COR-L47 (cell line): ENCODE measurements at places on chromosomes 1 and 21.

DNA sequence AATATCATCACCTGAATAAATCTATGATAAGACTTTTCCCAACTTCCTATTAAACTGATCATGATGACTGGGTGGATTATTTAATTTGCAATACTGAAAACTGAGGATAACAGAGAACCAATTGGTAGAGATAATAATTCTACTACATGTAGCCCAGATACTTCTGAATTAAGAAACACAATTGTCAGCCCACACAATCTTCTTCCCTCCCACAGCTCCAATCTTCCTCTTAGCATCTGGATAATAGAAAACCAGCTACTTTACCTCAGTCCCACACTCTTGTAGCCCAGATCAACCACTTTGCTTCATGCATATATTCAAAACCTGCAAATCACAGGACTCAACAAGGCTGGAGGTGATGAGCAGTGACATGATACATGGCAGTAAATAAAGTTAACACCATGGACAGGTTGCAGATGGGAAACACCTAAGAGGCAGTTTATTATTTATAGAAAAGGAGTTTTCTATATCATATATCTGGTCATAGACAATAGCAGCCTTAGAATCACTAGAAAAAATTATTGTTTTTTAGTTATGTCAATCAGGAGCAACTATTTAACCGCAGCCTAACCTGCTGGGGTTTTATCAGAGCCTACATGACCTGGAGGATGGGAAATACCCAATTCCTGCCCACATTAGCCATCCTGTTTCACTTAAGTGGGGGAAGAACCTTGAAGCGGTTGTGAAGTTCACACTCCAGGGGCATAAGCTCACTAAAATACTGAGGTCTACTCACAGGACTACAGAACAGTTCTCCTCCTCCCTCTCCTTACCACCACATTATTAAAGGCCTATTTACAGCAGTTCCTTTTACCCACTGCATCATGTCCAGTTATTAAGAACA is 16.7 kb downstream of the FRRS1 start:
- no peak for DNase-seq

GRCh38 chr21:38925923-38926322 is 120.2 kb downstream of the ETS2 start:
- DNase-seq, result no peak

- DNase-seq, result no peak
Observed at GRCh38 chr21:42316891-42317290, 1.7 kb upstream of the TFF3 start.

DNA sequence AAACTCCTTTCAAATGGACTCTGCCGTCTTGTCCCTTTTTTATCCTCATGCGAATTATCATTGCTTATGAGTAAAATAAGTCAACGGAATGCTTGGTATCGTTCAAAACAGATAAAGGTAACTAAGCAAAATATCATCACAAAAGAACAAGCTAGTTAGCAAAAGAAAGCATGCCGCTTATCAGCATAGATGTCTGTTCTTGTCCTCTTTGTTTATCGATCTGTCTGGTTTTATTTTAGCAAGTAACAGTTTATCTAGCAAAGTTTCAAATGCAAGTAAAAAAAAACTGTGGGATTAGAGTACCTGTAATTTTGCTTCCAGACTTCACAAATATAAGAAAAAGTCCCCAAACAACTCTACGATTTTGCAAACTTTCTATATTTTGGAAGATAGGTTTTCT is 561.5 kb downstream of the USP25 start:
- DNase-seq, result no peak

DNA sequence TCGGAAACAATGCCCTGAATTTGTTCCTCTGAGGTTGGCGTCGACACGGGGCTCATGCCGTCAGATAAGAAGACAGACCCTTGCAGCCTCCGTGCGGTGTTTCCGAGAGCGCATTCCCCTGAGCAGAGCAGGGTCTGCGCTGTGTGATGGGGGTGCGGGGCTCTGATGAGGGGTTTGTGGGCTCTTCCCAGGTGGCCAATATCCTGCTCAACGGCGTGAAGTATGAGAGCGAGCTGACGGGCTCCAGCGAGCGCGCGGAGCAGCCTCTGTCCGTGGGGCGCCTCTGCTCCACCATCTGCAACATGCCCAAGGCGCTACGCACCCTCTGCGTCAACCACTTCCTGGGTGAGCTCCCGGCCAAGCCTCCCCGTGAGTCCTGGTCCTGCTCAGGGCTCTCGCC is 17.3 kb downstream of the SLC45A1 start:
- no peak for DNase-seq

DNA sequence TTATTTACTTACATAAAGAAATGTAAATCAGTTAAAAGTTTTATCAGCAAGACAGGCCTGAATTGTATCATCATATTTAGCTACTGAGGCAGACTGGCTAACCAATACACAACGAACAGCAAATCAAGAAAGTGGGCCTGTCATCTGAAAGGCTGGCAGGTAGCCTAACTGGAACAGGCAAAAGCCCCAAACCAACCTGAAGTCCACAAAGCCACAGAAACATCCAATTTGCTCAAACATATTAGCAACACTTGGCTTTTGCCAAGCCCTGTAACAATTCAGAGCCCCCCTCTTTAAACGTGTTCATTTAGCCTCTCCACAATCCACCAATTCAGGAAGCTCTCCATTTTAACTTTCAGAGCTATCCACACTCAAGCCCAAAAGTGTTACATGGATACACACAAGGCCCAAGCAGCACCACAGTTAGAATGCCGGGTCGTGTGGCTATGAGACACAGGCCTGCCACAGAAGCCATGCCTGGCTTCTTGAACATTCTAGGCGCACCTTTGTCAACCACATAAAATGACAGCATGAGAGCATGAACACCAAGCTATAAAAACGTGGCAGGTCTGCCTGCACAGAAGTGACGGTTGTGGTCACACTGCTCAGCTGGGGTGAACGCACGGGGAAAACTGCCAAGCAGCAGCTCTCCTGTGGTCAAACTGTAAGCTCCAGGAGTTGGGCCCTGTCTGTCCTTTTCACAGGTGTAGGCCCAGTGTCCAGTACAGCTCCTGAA is 49.3 kb downstream of the CD34 start:
- DNase-seq, result no peak

- no peak for DNase-seq
Observed at GRCh38 chr1:155261493-155261851, 688 bp downstream of the SCAMP3 start.

- DNase-seq, result peak; percentile 97
Observed at GRCh38 chr1:156852418-156852874, 6.5 kb downstream of the INSRR start.

- DNase-seq, result no peak
Observed at GRCh38 chr1:116368241-116368640, 4.8 kb upstream of the ATP1A1 start.

GRCh38 chr1:181525104-181525721 is 41.9 kb downstream of the CACNA1E start:
- DNase-seq, result no peak

GRCh38 chr1:160954158-160955104 is at the start of gene ITLN2:
Gene ITLN2, minus strand, starts transcription at chr1:160954809. Its CDS starts 68 bp downstream, at chr1:160954741.
- DNase-seq, result no peak

DNA sequence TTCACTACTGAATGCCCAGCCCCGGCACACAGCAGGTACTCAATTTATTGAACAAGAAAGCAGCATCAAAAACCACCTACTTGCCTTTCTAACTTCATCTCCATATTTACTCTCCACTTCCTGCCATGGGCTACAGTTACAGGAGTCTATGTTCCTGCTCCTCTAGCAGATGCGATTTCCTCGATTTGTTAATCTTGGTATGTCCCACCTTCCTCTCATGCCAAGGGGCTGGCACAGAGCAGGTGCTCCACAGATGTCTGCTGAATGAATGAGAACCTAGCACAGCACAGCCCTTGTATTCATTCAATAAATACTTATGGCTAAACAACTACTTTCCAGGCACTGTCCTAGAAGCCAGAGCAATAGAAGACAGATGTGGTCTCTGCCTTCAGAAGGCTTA is 12.2 kb downstream of the PAFAH2 start:
- DNase-seq, result no peak

- DNase-seq, result no peak
Observed at GRCh38 chr1:219316066-219316465, 142.4 kb downstream of the LYPLAL1 start.

- no peak for DNase-seq
Observed at GRCh38 chr1:107691540-107691939, 273.4 kb downstream of the VAV3 start.

DNA sequence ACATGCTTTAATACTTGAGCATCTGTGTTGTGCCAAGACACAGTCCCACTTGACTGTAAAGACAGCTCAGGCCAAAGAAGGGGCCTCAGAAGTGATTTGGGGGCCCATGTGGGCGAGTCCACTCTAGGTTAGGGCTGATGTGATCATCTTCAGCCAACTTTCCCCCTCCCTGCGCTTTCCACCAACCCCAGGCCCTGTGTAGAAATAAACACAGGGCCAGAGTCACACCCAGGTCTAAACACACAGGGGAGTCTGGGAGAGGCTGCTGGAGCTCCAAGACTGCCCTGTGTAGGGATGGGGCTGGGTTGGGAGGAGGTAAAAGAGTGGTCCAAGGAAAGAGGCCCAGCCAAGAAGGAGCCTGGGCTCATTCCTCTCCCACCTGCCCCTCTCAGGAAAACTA is 2.5 kb upstream of the WNT2B start:
- DNase-seq, result no peak

- DNase-seq, result no peak
Observed at GRCh38 chr1:83503153-83503552, 495.8 kb downstream of the TTLL7 start.

DNA sequence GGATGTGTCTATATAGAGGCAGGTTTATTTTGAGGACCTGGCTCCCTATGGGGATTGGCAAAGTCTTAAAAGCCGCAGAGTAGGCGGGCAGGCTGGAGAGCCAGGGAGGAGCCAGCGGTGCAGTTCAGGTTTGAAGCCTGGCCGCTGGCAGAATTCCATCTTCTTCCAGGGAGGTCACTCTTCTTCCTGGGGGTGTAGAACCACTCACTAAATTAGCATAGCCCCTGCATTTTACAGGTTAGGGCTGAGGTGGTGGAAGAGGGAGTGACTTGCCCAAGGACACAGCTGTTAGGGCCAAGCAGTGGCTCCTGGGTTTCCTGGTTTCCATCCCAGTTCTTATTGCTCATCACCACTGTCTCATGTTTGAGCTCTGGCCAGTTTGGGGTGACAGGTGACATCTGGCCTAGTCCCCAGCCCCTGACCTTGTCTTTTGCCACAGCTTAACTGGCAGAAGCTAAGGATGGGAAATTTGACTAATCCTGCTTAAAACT is 1.4 kb downstream of the PINK1 start:
- peak; percentile 40 for DNase-seq

DNA sequence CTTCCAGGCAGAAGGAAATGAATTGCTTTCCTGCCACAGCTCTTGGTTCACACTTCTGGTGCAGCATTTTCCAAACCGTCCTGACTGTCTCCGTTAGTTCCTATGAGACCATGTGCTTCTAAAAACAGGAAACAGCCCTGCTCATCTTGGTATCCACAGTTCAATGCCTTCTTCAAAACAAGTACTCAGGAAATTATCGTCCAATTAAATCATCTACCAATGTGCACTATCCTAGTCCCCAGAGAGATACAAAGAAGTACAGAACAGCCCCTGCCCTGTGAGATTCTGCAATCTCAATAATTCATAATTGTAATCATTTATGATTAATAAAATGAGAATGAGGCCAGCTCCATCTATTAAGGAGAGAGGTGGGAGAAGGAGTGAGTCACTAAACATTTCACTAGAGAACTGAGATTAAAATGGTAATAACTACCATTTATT is 11.2 kb downstream of the CLEC20A start:
- DNase-seq, result no peak

GRCh38 chr1:3494321-3495308 is 40.1 kb downstream of the ARHGEF16 start:
- peak; percentile 85 for DNase-seq

GRCh38 chr1:7552402-7552801 is 218.7 kb upstream of the VAMP3 start:
- DNase-seq, result no peak

- no peak for DNase-seq
Observed at GRCh38 chr1:177646757-177647730, 322.8 kb downstream of the SEC16B start.

GRCh38 chr1:94468708-94469107 is 50.5 kb downstream of the ABCD3 start:
- DNase-seq, result no peak

GRCh38 chr1:167689567-167689920 is 32.2 kb upstream of the MPZL1 start:
- no peak for DNase-seq

DNA sequence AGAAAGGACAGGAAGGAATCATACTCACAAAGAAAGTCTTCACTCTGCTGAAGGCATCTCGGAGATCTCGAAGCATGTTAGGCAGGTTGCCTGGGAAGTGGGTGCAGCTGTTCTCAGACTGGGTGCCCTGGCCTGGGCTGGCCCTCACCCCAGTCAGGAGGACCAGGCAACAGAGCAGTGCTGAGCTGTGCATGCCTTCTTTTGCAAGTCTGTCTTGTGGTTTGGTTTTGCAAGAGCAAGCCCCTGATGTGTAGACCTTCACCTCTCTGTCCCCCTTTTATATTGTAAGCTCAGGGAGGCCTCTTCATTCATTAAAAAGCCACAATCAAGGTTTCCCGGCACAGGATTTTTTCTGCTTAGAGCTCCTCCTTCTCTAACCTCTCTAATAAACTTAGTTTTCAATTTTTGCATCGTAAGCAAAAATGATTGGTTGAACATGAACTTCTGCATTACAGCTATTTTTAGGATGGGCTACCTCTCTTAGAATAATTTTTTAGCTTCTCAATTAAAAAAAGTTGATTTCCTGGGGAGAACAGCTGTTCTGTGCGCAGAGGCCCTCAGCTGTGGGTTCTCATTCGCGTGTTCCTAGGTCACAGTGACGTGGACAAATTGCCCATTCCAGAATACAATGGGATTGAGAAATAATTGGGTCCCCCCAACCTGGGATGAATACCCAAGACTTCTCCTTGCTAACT is at the start of gene IL10:
Gene IL10, minus strand, starts transcription at position 252 of the 695 bp plus-strand sequence. Its CDS starts 59 bp downstream, at position 193.
- DNase-seq, result no peak

GRCh38 chr1:48062353-48062752 is 65.2 kb upstream of the TRABD2B start:
- no peak for DNase-seq

- peak; percentile 67 for DNase-seq
Observed at GRCh38 chr1:9890224-9890731, 19.8 kb downstream of the CTNNBIP1 start.

DNA sequence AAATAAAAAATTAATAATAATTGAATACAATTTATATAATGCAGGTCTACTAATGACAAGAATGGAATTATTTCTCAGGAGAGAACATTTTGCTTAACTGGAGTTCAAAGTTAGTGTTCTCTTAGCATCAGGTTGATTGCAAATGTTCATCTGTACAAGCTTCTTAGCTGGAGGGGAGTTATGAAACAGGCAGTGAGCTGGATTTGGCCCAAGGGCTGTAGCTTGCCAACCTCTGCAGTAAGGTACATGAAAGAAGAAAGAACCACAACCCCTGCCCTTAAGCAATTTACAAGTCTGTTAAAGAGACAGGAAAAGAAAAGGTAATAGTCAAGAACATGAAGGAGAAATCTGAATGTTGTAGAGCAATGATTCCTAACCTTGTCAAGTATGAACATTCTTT is 17.0 kb downstream of the LPGAT1 start:
- DNase-seq, result no peak

DNA sequence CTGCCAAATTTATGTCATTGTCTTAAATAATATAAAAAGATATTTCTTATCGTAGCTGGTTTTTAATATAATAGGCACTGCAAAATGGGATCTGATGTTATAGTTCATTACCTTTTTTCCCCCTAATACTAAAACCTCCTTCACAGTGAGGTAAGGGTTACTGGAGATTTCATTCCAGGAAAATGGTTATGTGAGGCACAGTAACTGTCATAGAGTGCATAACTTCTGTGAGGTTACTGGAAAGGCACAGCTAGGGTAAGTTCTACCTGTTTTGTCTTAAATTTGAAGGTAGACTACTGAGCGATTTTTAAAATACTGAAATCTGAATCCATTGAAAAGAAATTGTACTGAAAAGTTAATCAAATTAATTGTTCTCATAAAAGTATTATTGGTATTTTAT is 13.0 kb downstream of the ADGRL2 start:
- DNase-seq, result no peak
